ENCODE measurements at places on chromosomes 5 and 9.

DNA sequence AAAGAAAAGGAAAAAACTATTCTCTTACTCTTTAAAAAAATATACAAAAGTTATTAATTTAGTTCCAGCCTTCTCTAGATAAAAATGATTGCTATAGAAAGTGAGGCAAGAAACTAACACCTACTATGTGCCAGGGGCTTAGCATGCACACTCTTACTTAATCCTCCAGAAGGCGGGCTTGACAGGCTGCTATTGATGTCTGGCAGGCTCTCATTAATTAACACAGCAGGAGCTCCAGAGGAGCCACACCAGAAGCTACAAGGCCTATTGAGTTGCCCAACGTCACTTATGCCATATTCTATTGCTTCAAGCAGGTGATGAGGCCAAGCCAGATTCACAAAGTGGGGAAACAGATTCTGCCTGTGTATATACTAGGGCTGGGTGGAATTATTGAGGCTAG is 54.6 kb upstream of the CLINT1 start:
- DNase-seq = no peak

GRCh38 chr5:148586796-148587195 is 67.5 kb downstream of the HTR4 start:
- DNase-seq = no peak

- peak; percentile 50 for DNase-seq
Measured at GRCh38 chr5:74035521-74035937, 409.5 kb downstream of the ARHGEF28 start.

- no peak for DNase-seq
Measured at GRCh38 chr5:159310511-159310910, 19.8 kb downstream of the IL12B start.

DNA sequence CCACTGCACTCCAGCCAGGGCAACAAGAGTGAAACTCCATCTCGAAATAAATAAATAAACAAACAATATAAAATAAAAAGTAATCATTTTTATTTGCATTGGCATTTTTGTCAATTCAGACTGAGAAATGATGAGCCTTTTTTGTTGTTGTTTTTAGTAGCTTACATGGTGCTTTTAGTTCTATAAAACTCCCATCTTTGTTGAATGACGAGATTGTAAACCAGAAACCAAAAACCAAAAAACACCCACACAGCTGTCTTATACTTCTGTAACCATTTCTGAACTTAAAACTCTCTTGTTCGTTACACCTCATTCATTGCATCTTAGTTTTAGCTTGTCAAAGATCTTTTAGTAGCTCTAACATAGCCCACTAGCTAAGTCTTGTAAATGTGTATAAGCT is 44.7 kb downstream of the GGTA1 start:
- no peak for DNase-seq

DNA sequence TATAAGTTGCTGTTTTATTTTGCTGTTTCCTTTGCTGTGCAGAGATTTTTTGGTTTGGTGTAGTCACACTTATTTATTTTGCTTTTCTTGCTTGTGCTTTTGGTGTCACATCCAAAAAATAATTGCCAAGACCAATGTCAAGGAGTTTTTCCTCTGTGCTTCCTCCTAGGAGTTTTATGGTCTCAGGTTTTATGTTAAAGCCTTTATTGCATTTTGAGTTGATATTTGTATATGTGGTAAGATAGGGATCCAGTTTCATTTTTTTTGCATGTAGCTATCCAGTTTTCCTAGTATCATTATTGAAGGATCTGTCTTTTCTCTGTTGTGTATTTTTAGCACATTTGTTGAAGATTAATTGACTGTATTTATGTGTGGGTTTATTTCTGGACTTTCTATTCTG is 210.6 kb downstream of the ARHGEF28 start:
- no peak for DNase-seq

Measured in heart left ventricle (tissue), 16 donors.